ENCODE measurements at places on chromosomes 16 and 17.

GRCh38 chr17:64067657-64068056, 47.2 kb upstream of the ICAM2 start:
- no peak for DNase-seq

DNA sequence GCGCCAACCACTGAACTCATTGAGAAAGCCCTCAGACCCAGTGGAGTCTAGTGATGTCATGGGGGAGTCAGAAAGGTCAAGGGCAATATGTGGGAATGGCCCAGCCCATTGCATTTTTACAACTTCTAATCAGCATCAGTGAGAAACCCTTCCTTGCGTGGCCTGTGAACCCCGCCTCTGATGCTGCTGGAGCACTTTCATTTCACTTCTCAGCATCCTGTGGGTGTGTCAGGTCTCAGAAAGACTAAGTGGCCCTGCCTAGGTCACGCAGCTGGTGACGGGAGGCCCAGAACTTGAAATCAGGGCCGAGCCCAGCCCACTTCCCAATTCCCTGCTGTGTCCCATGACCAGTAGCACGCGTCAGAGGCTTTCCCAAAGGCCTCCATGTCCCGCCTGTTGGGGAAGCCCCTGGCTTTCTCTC, 6.1 kb downstream of the DNAI2 start:
- no peak for DNase-seq

- no peak for DNase-seq
Measured at GRCh38 chr17:82367724-82368524, 3.6 kb upstream of the UTS2R start.

DNA sequence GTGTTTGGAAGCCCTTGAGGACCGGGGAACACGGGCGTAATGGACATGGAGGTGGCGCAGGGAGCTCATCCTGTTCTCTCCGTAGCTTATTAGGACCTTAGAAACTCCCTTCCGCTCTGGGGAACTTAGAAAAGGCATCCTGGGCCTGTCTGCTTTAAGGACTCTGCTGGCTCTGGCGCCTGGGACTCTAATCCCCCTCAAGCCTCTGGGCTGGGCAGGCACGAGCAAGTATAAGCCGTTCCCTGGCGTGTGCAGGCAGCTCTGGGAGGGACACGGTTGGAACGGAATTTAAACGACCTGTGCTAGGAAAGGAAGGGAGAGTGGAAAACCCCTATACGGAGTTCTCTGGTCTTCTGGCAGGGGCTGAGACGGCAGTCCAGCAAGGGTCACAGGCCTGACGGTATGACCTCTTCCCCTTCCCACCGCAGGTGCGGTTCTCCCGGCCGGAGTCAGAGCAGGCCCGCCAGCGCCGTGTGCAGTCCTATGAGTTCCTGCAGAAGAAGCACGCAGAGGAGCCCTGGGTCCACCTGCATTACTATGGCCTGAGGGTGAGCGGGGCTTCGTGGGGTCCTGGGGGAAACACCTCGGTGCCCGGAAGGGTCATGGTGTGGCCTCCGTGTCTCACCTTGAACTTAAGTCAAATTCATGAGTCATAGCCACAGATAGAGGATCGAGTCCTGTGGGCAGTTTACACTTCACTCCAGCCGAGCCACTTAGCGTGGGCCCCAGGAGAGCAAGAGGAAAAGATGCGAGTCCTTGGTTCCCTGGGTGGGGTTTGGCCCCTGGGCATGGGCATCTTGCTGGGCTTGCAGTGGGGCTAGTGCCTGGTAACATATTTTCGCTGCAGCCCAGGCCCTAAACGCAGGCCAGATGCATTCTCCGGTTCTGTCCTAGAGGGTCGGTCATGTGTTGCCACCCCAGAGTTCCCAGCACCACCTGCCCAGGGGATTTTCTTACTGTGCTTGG, 17.7 kb downstream of the POLR3E start:
- no peak for DNase-seq

DNA sequence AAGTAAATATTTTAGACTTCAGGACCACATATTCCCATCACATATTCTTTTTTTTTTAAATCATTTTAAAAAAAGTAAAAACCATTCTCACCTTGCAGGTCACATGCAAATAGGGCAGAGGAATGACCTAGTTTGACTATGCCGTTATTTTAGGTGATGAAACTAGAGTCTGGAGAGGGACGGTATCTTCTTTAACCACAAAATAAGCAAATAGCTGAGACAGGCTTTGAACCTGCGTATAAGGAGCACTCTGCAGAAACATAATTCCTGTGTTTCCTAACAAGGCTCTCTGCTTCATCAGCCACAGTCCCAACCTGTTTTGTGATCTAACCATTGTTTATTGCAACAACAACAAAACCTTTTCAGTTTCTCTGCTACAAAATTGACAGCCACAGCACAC, 121.5 kb downstream of the PCTP start:
- DNase-seq = no peak

GRCh38 chr17:3773511-3773910, 27.5 kb downstream of the ITGAE start:
- no peak for DNase-seq

DNA sequence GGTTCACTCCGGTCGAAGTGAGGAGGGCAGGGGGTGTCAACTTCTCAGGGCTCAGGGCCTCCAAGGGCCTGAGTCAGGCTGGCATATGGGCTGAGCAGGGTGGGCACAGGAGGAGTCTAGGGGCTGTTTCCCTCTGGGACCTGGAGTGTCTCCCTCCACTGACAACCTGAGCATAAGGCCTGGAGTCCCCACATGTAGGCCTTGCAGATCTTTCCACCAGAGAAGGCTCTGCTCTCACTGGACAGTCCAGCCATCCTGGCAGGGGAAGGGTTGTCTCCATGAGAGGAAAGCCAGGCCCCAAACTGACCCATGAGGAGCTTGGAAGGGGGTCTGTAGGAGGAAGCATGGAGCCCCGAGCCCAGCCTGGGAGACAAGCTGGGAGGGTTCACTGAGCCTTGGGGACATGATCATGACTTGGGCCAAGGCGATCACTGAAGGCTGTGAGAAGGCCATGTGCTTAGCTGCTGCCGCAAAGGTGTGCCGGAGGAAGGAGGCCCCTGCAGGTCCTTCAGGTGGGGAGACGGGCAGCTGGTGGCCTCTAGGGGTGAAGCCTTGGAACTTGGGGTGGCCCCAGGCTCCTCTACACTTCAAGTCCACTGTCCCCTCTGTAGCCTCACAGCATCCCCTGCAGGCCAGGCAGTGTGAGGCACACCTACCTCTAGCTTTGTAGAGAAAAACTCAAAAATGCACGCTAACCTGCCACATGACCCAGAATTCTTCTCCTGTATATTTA, 9.9 kb downstream of the CMTM2 start:
- DNase-seq = no peak

- DNase-seq = no peak
Measured at GRCh38 chr16:52781005-52781630, 234.2 kb upstream of the TOX3 start.

- DNase-seq = no peak
Measured at GRCh38 chr17:2835780-2836179, 39.5 kb downstream of the RAP1GAP2 start.

- DNase-seq = no peak
Measured at GRCh38 chr16:58409316-58409973, 17.2 kb downstream of the GINS3 start.

GRCh38 chr16:67241008-67241900, 6.0 kb downstream of the FHOD1 start:
- no peak for DNase-seq

DNA sequence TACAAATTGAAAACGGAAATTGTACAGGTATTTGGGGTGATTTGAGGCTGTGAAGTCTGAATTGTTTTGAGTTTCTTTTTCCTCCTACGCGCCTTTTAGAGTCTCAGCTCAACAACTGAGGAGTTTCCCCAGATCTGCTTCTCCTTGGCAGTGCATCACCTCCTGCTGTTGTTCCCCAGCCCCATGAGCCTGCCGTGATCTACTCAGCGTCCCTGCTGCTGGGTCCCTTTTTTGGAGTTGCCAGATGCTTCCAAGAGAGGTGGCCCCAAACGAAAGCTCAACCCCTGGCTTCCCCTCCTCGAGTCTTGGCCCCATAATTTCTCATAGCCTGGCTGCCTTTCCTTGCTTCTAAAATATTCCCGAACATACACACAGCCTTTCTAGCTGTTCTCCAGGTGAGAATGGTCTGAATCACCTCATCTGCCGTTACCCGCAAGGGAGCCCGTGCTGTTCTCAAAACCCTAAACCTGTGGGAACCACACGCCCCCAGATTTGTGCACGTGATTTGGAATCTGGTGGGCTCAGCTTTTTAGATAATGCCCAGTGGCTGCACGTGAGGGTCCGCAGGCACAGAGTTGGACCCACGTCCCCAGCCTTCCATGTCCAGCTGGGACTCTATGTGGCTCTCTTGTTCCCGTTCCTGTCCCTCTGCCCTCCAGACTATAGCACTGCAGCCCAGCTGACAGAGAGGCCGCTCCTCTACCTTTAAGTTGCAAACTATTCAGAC, 179.1 kb upstream of the CHMP6 start:
- DNase-seq = no peak

DNA sequence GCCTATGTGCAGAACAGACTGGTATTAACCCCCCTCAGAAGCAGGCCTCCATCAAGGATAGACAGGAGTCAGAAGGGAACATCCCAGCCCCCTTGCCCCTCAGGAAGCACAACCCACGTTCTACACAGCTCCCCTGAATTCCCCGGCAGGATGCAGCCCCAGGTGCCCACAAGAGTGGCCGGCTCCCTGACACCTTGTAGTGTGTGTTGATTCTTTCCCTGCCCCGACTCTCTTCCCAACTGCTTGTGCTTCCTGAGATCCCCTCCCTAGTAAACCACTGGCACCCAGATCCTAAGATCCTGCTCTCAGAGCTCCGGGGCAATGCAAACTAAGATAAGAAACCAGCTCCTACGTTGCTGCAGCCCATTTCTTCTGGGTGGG, 34.8 kb upstream of the LITAF start:
- no peak for DNase-seq

GRCh38 chr17:63439687-63440086, 6.4 kb downstream of the CYB561 start:
- DNase-seq = no peak

- DNase-seq = no peak
Measured at GRCh38 chr16:50448522-50448921, 79.7 kb upstream of the BRD7 start.

DNA sequence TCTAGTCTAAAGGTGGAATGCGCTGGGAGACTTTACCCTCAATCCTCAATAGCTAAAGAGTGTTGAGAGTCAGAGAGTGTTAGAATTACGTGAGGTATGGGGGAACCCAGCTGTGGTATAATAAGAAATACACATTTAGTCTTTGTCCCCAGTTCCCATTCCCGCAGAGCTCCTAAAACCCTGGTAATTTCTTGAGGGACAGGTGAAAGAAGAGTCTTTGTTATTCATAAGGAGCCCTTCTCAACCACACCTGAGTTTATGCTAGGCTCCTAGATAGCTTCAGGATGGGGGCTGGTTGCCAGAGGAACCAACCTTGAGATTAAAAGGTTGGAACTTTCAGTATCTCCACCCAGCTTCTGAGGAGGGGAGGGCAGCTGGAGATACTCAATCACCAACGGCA, 5.8 kb downstream of the ZNF18 start:
- no peak for DNase-seq

DNA sequence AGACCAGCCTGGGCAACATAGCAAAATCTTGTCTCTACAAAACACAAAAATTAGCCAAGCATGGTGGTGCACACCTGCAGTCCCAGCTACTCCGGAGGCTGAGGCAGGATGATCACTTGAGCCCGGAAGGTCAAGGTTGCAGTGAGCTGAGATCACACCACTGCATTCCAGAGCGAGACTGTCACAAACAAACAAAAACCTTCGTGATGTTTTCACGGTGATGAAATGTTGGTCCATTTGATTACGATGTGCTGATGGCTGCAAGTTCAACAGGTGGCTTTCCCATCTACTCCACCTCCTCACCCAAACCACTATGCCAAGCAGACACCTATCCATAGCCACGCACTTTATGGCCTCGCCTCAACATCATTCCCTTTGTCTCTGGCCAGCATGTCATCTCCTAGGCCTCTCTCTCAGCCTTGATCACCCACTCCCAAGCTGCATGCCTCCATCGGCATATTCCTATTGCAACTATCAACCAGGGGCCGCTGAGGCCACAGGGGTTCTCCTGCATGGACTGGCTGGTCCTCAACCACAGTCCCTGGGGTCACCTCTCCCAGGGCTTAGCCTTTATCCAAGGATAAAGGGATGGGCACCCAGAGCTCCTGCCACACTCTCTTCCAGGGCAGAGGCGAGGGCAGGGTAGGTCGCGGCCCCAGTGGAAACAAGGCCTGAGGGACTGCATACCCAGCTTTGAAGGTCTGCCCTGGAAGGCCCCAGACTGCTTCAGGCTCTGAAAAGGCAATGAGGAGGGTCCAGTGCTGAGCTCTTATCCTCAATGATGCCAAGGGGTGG, 17.1 kb upstream of the ALOX15B start:
- no peak for DNase-seq

GRCh38 chr16:17775061-17775460, 304.3 kb upstream of the XYLT1 start:
- DNase-seq = no peak

DNA sequence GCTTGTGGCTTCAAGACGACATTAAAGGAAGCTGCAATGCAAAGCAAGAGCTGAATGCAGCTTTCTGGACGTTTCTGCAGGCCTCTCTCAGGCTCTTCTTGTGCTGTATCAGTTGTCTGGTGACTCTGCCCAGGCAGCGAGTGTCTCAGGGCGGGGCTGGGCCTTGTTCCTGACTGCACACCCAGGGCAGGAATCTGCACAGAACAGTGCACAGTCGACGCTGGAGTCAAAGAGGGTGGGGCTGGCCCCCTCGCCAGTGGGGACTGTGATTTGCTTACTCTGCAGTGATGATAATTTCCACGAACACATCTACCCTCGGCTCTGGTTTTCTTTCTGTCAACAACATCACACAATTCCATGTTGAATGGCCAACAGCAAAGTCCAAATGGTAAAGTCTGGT, 60.7 kb downstream of the IRF8 start:
- DNase-seq = no peak

- no peak for DNase-seq
Measured at GRCh38 chr16:23207485-23207884, 24.9 kb downstream of the SCNN1G start.

GRCh38 chr16:1746693-1747195, 24.6 kb downstream of the NME3 start:
- DNase-seq = no peak

Data from SK-N-MC (cell line).